ENCODE measurements at places on chromosomes 2 and 18.

- DNase-seq, result no peak
These were observed 193.1 kb downstream of the TNS1 start for GRCh38 chr2:217809736-217810135.

DNA sequence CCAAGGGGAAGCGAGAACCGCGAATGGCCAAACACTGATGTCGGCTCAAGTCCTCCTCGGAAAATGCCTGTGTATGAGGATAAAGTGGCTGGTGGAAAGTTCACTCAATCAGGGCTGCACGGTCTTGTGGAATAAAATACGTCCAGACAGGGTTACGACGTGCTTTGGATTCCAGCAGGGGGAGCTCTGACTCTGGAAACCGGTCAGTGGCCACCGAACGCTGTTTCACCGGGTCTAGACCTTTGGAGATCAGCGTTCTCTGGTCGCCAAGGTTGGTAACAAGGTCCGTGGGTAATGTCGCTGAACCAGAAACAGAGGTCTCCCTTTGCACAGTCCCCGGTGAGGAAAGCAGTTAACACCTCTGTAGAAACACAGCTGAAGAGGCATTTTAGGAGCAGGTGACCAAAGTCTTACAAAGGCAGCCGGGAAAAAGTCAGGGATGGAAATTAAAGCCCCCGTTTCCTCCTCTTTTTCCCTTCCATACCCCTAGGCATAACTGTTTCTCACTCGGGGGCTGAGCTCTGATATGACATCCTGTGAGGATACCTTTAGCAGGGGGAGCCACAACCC, 47.8 kb downstream of the CDCA7 start:
- peak; percentile 81 for DNase-seq

DNA sequence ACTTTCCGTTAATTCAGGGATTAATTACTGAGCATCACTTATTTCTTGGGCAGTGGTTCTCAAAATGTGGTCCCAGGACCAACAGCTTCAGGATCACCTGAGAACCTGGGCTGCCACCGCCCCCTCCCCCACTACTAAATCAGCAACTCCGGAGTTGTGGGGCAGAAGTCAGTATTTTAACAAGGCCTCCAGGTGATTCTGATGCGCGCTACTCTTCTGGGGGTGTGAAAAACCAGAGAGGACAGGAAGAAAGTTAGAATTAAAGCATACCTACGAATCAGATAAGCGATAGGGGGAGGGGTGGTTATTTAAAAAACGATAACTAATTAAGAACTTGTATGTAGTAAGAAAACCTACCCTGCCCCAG, 319 bp downstream of the ZSCAN30 start:
- DNase-seq, result peak; percentile 17

DNA sequence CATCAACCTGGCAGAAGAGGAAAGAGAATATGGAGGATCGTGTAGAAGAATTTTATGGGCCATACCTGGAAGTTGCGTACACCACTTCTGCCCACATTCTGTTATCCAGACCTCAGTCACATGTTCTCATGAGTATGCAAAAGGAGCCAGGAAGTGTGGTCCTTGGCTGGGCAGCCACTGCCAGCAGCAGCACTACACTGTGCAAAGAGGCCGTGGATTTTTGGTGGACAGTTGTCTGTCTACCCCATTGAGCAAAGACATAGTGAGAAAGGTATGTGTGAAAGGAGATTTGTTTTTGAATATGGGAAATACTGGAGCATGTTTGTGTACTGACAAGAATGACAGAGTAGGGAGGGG, 68.1 kb downstream of the SDC1 start:
- DNase-seq, result no peak

DNA sequence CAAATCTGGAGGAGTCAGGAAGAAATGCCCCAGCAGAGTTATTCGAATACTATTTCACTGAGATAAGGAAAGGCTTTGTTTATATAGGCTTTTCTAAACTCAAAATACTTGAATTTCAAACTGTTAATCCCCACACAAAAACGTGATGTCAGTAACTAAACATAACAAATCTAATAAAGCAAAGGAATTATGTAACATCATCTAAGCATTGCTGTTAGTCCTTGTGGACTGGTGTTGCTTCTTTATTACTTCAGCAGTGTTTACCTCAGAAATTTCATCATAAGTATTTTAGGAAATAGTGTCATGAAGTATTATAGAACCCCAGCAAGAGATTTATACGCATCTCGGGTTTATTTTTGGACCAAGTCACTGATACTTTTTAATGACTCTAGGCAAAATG, 19.7 kb upstream of the SANBR start:
- no peak for DNase-seq

- DNase-seq, result peak; percentile 15
These were observed 95.6 kb upstream of the ITGB6 start for GRCh38 chr2:160295519-160296207.

DNA sequence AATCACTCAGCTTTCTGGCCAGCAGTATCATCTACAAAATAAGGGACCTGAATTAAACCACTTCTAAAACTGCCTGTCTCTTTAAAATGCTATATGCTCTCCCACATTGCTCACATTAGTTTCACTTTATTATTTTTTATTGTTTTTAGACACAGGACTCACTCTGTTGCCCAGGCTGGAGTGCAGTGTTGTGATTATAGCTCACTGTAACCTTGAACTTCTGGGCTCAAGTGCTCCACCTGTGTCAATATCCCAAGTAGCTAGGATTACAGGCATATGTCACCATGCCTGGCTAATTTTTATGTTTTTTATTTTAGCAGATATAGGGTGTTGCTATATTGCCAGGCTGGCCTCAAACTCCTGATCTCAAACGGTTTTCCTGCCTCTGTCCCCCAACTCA, 591.3 kb upstream of the ZNF804A start:
- no peak for DNase-seq

- DNase-seq, result no peak
These were observed 91.6 kb downstream of the ASB1 start for GRCh38 chr2:238518172-238518820.

- no peak for DNase-seq
These were observed 263.5 kb downstream of the EPHA4 start for GRCh38 chr2:221308507-221309066.

DNA sequence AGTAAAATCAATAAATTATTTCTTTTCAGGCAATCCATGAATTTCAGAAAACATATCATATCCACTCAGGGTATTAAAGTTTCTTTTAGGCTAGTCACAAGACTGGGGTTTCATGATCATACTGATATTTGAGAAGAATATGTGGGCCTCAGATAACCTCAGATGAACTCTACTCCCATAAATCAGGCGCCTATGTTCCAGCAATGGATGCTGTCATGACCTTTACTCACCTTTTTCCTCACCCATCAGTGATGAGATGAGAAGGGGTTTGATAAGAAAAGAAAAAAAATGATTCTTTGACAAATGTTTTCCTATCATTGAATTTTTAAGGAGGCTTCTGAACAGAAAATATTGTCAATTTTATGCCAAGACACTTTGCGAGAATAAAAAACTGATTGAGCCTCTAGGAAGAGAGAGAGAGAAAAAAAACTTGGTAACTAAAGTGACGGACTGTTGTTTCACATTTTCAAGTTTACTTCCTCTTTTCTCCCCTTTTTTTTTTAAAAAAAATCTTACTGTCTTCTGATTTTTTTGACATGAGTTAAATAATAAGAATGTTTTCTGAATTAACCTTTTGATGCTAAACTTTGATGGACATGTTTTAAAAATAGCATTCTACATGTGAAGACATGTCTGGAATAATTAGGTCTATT, 309.1 kb upstream of the MAP2 start:
- DNase-seq, result no peak

DNA sequence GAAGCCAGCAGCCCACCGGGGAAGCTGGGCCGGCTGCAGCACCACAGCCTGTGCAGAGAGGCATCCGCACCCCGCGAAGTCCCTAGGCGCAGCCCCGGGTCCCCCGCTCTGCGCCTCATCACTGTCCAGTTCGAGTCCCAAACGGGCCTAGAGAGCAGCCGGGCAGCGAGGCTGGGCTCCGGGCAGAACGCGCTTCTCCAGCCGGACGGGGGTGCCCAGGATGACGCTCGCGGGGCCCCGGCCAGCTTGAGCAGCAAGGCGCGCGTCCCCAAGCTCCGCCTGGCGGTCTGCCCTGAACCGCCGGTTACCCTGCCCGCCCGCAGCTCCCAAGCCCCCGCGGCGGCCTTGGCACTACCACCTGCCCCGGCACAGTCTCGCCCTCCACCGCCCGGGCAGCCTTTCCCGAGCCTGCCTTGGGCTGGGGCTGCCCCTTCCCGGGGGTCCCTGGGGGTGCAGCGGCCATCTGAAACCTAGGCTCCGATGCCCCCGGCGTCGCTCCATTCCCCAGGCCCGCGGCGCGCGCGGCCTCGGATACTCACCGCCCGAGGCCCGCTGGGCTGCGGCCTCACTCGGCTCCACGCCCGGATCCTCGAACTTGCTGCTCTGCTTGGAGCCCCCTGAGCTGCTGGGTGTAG, 591 bp downstream of the SLC16A14 start:
- peak; percentile 31 for DNase-seq

- DNase-seq, result no peak
These were observed 480.0 kb upstream of the SYT4 start for GRCh38 chr18:43757273-43757672.

- no peak for DNase-seq
These were observed 470.0 kb upstream of the GCFC2 start for GRCh38 chr2:76180676-76181075.

- no peak for DNase-seq
These were observed 70.2 kb upstream of the LYPD6B start for GRCh38 chr2:148968301-148968700.

GRCh38 chr2:202102425-202103000, 29.5 kb downstream of the KIAA2012 start:
- DNase-seq, result no peak

- no peak for DNase-seq
These were observed 41.4 kb downstream of the RFX8 start for GRCh38 chr2:101433465-101433864.

- no peak for DNase-seq
These were observed 145.4 kb upstream of the SPOPL start for GRCh38 chr2:138356178-138356577.

GRCh38 chr2:241768850-241769249, 7.8 kb upstream of the GAL3ST2 start:
- DNase-seq, result no peak

DNA sequence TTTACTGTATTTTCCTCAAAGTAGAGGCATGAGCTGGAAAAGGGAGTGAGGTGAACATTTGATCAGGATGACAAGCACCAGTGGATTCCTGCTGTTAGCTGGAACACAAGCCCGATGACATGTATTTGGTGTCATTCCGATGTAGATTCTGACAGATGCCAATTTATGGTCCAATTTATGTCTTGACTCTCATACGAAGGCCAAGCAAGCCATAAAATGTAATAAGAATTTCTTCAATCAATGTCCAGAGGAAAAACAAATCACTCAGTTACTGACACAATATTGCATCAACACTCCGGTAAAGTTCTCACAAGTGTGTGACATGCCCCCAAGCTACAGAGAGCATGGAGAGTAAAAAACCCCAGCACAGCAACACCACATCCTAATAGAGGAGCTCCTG, 138.3 kb upstream of the ZNF521 start:
- DNase-seq, result no peak

DNA sequence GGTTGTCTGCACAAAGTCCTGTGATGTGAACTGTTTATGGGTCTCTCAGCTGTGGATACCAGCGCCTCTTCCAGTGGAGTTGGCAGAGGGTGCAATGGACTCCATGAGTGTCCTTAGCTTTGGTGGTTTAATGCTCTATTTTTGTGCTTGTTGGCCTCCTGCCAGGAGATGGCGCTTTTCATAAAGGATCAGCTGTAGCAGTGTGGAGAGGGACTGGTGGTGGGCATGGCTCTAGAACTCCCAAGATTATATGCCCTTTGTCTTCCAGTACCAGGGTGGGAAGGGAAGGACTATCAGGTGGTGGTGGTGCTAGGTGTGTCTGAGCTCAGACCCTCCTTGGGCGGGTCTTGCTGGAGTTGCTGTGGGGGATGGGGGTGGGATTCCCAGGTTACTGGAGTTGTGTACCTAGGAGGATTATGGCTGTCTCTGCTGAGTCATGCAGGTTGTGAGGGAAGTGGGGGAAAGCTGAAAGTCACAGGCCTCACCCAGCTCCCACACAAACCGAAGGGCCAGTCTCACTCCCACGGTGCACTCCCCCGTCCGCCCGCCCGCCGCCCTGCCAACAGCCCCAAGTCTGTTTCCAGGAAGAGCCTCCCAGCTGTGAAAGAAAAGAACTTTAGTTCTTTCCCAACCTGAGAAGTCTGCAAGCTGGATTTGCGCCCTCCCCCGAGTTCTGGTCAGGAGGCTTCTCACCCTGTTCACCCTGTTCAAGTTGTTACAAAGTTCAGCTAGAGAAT, 108.1 kb downstream of the MARCO start:
- no peak for DNase-seq

DNA sequence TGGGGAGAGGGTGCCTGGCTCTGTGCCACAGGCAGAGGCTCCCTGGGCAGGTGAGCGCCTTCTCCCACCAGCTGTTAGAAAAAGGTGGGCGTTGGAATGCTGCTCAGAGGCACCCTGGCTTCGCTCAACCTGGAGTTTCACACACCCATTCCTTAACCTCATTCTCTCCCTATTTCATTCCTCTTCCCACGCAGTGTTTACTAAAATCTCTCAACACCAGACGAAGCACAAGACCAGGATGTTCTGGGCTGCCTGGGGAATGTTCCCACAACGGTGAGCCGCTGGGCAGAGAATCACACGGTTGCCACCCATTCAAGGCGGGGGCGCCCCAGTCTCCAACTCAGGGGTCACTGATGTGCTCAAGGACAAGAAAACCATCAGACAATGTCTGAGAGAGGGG, 64.5 kb downstream of the TGFA start:
- DNase-seq, result no peak

- DNase-seq, result no peak
These were observed 443.9 kb downstream of the PID1 start for GRCh38 chr2:228827056-228827700.

DNA sequence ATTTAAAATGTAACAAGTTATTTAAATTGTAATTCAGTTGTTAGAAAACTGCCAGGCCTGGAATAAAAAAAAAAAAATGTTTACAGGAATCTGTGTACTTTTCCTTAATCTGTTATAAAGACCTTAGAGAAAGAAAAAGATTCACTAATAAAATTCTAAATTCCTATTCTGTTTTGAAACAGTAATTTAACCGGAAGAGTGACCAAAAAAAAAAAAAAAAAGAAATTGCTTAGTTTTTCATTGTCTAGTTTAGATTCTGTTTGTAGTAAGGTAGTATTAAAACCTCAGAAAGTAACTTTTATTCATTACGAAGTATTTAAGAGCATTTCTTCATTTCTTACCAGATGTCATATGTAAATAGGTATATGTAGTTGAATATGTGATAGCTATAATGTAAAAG, 2.5 kb downstream of the REL start:
- DNase-seq, result no peak
